ENCODE measurements at places on chromosomes 4 and X.

- no peak for DNase-seq
Measured at GRCh38 chrX:133444196-133444595, 28.9 kb upstream of the GPC4 start.

DNA sequence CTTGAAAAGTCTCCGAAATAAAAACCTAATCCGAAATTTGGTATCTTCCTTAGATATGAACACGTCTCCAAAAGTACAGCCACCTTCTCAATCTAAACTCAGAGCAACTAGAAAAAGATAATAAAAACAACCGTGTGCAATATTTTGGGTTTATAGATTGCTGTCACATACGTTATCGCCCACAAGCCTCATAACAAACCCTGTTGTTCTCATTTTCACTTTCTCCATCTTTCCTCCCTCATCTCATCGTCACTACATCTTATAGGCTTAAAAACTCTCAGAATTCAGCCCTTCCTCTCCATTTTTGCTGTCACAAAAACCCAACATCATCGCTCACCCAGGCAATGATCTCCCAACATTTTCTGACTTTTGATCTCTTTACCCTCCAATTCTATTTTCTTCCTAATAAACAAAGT, 448 bp upstream of the SCFD2 start:
- DNase-seq, result no peak

DNA sequence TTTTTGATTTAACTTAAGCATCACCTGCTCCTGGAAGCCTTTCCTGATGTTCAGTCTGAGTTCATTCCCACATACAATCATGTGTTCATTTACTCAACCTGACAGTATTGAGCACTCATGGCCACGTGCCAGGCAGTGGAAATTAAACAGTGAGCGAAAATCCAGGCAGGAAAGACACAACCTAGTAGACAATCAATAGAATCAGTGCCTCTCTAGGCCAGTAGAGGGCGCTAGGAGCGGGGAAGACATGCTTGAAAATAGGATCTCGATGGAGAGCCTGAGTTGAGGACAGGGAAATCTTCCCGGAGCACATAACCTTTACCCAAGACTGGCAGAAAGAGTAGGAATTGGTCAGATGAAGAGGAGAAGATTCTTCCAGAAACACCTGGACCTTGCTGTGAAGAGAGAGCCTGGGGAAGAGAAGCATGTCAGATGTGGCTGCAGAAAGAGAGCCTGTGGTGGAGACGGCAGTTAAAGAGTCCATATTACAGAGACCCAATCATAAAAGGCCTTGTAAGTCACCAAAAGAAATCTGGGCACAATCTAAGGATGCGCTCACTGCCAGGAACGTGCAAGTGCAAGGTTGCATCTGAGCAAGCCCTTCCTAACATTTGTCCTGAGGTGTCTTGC, 103.5 kb downstream of the LDB2 start:
- DNase-seq, result no peak

- DNase-seq, result no peak
Measured at GRCh38 chrX:45722471-45722870, 521.8 kb upstream of the DIPK2B start.

DNA sequence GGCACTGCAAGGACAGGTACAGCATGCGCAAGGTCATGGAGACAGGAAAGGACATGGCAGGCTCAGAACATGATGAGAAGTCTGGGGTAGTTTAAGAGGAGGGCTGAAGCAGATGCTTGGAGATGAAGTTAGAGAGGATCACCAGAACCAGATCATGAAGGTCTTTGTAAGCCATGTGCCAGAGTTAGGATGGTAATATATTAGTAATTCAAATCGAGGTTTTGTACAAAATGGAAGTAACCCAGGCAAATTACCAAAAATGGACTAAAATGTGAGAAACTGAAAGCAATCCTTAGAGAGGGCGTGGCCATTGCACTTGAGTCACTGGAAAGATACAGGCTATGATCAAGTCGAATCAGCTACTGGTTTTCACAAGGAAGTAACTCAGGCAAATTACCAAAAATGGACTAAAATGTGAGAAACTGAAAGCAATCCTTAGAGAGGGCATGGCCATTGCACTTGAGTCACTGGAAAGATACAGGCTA, 13.5 kb downstream of the RXFP1 start:
- no peak for DNase-seq

- no peak for DNase-seq
Measured at GRCh38 chr4:99102634-99103033, 14.0 kb upstream of the ADH5 start.

- DNase-seq, result no peak
Measured at GRCh38 chr4:3601992-3602391, 69.8 kb upstream of the LRPAP1 start.

GRCh38 chrX:10707773-10708172, 87.4 kb upstream of the MID1 start:
- DNase-seq, result no peak

- DNase-seq, result no peak
Measured at GRCh38 chrX:110097920-110098319, 95.0 kb downstream of the TMEM164 start.

DNA sequence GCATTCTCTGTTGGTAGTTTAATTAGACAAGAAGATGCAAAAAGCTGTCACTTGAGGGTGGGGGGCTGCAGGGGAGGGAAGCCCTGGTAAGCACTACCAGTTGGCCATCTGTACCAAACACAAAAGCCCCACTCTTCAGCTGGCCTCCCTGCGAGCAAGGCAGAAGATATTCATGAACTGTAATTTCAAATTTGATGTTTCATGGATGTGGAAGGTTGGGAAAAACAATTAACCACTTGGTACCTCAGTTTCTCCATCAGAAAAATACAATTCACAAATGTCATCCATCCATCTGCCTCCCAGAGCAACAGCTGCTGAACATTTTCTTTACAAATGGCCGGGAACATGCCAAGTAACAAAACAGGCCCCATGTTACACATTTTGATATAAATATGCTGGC, 265.3 kb downstream of the HNRNPD start:
- no peak for DNase-seq

DNA sequence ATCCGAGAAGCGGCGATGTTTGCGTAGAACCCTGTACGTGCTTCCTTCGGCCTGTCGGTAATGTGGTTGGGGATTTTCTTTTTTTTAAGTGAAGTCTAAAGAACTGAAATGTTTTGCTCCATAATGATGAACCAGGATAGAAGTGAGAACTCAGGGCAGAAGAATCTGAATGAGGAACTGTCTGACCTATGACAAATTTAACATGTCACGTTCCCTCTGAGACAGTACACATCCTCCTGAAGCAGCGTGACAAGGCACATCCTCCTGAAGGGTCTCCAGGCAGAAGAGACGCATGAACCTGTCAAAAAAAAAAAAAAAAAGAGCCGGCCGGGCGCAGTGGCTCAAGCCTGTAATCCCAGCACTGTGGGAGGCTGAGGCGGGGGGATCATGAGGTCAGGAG, 6.2 kb downstream of the CSF2RA start:
- no peak for DNase-seq

GRCh38 chrX:130176354-130176776, 4.6 kb downstream of the RAB33A start:
- no peak for DNase-seq

GRCh38 chrX:38516196-38516774, 45.1 kb upstream of the TSPAN7 start:
- no peak for DNase-seq

DNA sequence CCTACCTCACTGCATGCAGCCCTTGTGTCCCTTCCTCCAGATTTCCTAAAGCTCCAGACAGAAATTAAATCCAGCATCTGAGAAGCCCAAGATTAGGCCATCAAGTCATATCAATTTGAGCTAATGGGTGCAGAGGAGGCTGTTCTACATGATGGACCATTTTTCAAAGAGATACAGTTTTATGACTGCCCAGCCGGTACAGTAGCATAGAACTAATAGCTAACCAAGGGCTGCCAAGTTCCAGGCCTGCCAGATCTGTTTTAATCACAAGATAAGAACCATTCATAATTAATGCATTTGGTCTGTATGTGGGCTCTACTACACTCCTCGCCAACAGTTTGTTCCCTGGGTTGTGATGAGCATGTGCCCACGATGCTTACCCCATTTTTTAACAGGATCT, 73.9 kb upstream of the PLAC1 start:
- DNase-seq, result no peak

GRCh38 chr4:17805580-17806155, 4.9 kb downstream of the DCAF16 start:
- DNase-seq, result no peak

DNA sequence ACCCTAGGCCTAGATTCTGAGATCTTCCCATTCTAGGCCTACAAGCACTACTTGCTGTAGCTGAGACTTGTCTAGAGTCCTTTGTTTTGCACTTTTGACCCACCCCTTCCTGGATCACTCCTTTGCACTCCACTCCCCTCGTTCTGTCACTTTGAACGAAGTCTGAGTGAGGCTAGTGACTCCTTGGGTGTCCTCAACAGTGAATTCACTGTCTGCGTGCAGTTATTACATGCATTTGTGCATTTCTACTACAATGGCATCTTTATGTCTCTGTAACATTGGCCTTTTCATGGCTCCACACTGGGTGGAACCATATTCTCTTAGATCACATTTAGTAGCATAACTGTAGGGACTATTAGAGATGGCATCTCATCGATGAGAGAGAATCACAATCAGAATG, 50.5 kb downstream of the OCRL start:
- no peak for DNase-seq

GRCh38 chr4:185566972-185567371, 31.7 kb upstream of the PDLIM3 start:
- no peak for DNase-seq

Measured in RWPE2 (cell line).